ENCODE measurements at places on chromosomes 2 and 18.

GRCh38 chr2:74387346-74387745 is 7.2 kb upstream of the DCTN1 start:
- no peak for DNase-seq

- no peak for DNase-seq
These were observed 18.2 kb upstream of the ACSL3 start for GRCh38 chr2:222842491-222843174.

DNA sequence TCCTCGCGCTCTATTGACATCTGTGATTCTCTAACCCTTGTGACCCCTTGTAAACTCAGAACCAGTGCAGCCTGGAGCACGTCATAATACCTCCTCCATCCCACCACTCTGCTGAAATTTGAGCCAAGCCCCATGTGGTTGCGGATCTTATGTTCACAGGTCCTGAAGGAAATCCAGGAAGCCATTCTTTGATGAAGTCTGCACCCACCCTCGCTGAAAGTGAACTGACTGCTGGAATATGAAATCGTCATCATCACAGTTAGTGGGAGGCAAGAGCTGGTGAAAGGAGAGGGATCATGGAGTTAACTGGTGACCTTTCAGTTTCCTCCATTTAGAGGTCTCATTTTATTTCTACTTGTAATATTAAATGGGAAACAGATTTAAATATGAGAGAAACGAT is 21.6 kb downstream of the ZEB2 start:
- DNase-seq = no peak

- no peak for DNase-seq
These were observed 518.0 kb downstream of the ADCYAP1 start for GRCh38 chr18:1422634-1423033.

GRCh38 chr2:48417856-48418838 is 111.8 kb upstream of the STON1 start:
- no peak for DNase-seq

DNA sequence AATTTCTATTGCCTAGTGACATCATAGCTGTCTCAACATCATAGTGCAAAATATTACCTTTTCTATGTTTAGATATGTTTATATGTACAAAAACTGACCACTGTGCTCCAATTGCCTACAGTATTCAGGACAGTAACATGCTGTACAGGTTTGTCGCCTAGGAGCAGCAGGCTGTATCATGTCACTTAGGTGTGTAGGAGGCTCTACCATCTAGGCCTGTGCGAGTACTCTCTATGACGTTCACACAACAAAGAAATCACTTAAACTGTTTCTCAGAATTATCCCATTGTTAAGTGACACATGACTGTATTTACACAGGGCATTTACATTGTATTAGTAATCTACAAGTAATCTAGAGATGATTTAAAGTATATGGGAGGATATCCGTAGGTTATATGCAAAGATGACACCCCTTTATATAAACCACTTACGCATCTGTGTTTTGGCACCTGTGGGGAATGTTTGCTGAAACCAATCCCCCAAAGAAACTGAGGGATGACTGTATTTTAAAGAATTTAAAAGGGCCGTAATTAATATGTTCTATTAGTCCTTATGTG is 24.7 kb downstream of the IL1R2 start:
- DNase-seq = no peak

DNA sequence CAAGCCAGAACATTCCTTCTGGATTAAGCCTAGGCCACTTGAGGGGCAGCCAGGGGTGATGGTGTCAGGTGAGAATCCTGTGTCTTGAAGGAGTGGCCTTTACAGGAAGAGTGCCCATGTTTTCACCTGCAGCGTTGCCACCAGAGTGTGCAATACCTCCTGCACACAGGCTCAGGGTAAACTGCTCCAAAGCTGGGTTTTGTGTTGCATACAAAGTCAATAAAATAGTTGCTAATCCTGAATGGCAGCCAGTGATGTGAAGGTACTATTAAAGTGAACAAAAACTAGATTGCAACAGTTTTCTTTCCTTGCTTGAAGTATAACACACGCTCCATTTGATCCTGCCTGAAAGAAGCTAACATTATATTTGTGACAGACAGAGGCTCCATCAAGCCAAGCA is 64.4 kb upstream of the NRP2 start:
- no peak for DNase-seq
